Lung microvascular endothelial cell (primary cell): ENCODE measurements at places on chromosomes 3 and 15. TPM values are rescaled to one million over a fixed set of nuclear protein-coding genes. Genes with fewer than 3 reads are reported as not detected.
A peak's percentile ranks its signal among the peaks of the same experiment; 100 is the strongest.

- DNase-seq: no peak
Measured at GRCh38 chr15:33284336-33284735, 26.4 kb upstream of the RYR3 start.

HIGD2B gene
- under 0.01 TPM in 1 of 2 replicates, not detected in the other for total RNA-seq

GRCh38 chr15:25909806-25910205 is 46.7 kb upstream of the ATP10A start:
- no peak for DNase-seq

DNA sequence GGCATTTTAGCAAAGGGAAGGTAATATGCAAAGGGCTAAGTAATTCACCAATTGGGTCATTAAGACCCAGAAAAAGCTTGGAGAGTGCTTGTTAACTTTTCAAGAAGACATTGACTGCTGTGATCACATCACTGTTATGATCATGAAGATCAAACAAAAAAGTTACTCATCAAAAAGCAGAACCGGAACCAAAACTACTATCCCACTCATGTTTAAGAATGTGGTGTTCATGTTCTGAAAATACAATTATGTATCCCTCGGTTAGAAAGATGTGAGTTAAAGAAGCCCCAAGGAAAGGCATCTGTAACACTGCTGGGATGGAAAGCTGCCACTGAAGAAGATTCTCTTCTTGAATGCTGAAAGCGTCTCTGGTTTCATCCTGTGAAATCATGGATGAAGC is 32.6 kb downstream of the BBX start:
- DNase-seq: no peak

DNA sequence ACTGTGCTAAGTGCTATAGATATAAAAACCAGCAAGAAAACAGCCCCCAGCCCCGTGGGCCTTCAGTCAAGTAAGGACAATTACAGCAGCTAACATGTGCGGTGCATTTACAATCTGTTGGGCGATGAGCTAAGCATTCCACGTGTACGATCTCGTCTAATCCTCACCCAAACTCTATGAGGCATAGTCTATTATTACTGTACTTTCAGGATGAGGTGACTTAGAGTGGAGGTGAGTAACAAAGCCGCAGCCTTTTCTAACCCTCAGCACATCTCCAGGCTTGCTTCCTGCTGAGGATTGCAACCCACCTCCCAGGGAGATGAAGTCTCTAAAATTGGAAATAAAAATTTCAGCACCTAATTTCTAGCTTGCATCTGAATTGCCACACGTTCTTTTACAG is 53.2 kb upstream of the MCF2L2 start:
- no peak for DNase-seq

GRCh38 chr3:37255990-37256308 is 81.6 kb upstream of the LRRFIP2 start:
- no peak for DNase-seq

- DNase-seq: no peak
Measured at GRCh38 chr15:85758655-85758978, 36.1 kb downstream of the KLHL25 start.

NEIL1 gene
- 7.0 and 13.3 TPM in 2 replicates for total RNA-seq

- no peak for DNase-seq
Measured at GRCh38 chr3:31948280-31948679, 32.8 kb downstream of the OSBPL10 start.

DNA sequence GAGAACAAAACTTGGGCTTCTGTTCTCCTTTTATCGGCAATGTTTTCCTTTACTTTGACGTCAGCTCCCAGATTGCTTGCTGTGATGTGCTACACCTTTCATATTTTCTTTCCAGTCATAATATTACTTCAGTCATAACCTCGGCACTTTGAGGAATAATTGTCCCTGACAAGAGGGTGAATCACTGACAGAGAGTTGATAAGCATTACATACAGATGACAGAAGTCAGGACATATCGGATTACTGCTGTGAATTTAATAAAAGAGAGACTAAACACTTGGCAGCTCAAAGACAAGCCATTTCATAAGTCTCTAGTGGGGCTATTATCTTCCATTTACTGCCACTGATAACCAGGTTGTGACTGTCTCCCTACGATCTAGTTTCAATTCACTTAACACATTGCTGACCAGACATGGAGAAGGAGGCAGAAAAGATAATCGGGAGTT is 362.1 kb upstream of the ARRDC4 start:
- DNase-seq: no peak

MYD88 gene
- total RNA-seq: 13.1 and 13.9 TPM in 2 replicates

DNA sequence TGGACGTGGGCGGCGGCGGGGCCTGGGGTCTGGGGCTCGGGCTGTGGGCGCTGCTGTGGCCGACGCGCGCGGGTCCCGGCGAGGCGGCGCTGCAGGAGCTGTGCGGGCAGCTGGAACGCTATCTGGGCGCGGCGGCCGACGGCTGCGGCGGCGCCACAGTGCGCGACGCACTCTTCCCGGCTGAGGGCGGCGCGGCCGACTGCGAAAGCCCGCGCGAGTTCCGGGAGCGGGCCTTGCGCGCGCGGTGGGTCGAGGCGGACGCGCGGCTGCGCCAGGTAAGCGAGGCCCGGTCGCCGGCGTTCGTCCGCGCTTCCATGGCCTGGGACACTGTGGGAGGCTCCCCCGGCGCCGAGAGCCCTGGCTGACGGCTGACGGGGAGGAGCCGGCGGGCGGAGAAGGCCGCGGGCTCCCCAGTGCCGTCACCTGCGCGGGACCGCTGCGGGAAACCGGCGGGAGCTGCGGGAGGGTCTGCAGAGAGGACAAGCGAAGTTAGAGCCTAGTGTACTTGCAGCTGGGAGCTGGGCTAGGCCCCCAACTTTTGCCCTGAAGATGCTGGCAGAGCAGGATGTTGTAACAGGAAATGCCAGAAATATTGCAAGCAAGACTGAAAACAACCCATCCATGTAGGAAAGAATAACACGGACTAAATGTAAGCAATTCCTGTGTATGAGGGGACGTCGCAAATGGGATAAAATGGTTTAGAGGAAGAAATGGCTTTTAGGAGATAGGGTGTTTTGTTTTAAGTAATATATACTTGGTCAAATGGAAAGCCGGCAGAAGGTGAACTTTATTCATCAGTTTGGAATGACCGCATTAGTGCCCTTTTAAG is 847 bp downstream of the WHAMM start:
- DNase-seq: peak; percentile 47

GRCh38 chr15:84653584-84653909 is 536 bp downstream of the WDR73 start:
- no peak for DNase-seq
